Activated gamma-delta T cell treated with Interleukin-2 at 50 U/mL for 16 hours (primary cell): ENCODE measurements at places on chromosomes 3 and 15.

DNA sequence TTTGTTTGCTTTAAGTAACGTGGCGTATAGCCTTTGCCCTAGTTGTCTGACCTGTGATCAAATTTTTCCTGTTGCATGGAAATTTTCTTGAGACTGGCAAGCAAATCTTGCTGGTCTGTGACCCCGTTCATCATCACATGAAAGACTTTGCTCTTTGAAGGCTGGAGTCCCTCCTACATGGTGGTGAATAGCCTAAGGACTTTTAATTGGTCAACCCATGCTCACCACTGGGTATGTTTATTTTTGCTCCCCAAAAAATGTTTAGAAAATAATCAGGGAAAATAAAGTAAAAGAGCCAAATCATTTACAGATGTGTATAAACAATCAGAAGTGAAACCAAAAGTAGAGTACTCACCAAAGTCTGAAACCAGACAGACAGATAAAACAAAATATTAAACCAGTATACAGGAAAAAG is 1075.3 kb upstream of the ALCAM start:
- no peak for DNase-seq

GRCh38 chr3:30495172-30496065 is 111.0 kb upstream of the TGFBR2 start:
- DNase-seq: no peak

- no peak for DNase-seq
Observed at GRCh38 chr3:43616034-43616433, 5.8 kb downstream of the ANO10 start.

- DNase-seq: no peak
Observed at GRCh38 chr3:126378341-126378751, 16.4 kb upstream of the CFAP100 start.

- DNase-seq: no peak
Observed at GRCh38 chr3:171190668-171191067, 164.1 kb upstream of the SLC2A2 start.

- no peak for DNase-seq
Observed at GRCh38 chr15:98530570-98530969, 117.8 kb upstream of the IGF1R start.

- DNase-seq: no peak
Observed at GRCh38 chr15:66838202-66838601, 136.2 kb downstream of the SMAD6 start.

DNA sequence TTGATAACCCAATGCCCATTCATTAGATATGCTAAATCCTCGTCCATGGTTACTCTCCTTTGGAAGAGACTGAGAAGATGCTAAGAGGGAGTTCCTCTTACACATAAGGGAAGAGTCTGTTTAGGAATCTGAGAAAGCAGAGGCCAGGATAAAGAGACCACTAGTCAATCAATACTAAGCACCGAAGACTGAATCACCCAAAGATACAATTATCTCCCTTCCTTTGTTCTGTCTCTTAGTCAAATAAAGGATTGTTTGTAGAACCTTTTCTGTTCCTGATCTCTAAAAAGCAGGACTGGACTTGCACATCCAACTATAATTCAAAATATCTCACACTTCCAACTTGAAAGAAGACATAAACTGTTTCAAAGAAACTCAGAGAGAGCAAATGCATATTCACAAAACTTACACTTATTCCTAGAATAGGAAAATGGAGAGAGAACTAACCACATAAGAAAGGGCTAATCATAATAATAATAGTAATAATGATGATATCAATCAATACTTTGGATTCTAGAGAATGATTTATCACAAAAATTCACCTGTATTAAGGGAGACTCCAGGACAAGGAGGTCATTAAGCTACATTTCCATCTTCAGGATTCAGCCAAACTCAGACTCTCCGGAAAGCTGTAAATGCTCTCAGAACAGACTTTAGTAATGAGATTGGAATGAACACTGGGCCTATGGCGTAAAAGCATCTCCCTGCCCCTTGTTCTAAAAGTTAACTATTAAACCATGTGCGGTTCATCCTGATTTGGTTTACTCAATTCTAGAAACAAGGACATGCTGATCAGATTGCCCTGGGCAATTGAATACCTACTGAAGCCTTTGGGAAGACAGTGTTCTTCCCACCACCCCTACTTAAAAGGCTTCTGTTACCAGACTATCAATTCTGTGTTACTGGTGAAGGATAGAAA is 401.5 kb downstream of the ZBTB20 start:
- DNase-seq: no peak

DNA sequence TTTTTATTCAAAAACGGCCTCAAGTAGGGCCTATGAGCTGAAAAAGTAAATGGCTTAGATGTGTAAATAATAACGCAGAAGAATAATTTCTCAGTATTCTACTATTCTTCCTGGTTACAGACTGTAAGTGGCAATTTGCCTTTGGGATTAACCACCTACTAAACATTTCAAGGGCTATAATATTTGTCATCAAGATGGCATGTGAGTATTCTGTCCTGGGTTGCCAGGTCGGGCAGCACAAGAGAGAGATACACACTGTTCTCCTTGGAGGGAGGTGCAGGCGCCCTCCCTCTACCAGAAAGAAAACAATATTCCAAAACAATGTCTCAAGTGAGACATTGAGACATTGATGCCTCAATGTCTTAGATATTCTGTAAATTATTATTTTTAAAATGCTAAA is 278.4 kb downstream of the OCA2 start:
- no peak for DNase-seq

- peak; percentile 24 for DNase-seq
Observed at GRCh38 chr3:194255252-194256039, 95.7 kb downstream of the CPN2 start.

- no peak for DNase-seq
Observed at GRCh38 chr15:60255390-60255789, 142.4 kb downstream of the ANXA2 start.

DNA sequence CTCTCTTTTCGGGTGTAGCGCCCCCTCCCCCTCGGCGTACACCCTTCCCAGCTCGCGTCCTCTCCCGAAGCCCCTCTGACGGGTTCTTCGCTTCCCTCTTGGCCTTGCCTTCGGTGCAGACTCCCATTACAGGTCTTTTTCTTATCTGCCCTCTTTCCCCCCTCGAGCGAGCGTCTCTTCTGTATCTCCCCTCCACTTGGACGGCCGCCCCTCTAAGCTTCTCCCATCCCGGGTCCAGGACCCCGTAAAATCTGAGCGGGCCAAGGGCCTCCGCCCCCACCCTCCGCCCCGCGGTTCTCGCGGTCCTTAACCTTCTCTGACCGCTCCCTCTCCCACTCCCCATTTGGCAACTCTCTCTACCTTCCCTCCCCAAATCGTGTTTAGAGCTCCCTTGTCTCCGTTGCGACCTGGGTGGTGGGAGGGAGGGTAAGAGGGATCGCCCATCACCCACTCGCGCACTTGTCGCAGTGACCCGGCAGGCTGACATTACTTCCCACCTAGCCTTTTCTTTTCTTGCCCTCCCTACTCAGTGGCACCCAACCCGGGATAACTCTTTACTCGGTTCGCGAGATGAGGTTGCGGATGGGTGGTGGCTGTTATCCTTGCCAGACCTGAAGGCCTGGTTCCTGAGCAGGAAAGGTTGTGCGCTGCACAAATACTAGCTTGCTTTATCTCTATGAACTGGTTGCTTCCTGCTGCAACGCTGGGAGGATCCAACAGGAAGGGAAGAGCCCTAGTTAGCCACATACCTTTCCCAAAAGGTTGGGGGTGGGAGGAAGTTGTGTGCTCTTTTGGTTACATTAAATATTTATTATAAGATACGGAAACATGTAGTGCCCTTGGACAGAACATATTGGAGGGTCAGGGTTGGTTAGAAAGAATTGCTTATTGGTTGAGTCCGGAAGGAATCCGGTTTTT is 922 bp downstream of the RAB11A start:
- DNase-seq: peak; percentile 22

GRCh38 chr3:11047500-11047899 is 55.0 kb downstream of the SLC6A1 start:
- DNase-seq: no peak

DNA sequence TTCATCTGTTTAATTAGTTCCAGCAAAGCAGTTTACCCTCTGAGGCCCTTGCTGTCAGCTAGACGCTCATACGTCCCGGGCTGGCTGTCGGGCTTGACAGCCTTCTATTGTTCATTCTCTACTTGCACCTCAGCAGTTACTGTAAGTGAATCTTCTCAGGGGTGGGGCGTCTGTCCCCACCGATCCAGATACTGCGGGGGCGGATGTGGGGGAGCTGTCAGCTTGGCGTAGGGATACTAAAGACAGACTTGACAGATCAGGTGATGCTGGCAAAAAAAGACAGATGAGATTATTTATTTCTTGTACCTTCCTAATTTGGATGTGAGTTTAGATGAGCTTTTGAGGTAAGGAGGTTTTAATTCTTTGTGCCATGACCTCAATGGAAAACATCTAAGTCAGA is 315.3 kb downstream of the NR2F2 start:
- DNase-seq: no peak

DNA sequence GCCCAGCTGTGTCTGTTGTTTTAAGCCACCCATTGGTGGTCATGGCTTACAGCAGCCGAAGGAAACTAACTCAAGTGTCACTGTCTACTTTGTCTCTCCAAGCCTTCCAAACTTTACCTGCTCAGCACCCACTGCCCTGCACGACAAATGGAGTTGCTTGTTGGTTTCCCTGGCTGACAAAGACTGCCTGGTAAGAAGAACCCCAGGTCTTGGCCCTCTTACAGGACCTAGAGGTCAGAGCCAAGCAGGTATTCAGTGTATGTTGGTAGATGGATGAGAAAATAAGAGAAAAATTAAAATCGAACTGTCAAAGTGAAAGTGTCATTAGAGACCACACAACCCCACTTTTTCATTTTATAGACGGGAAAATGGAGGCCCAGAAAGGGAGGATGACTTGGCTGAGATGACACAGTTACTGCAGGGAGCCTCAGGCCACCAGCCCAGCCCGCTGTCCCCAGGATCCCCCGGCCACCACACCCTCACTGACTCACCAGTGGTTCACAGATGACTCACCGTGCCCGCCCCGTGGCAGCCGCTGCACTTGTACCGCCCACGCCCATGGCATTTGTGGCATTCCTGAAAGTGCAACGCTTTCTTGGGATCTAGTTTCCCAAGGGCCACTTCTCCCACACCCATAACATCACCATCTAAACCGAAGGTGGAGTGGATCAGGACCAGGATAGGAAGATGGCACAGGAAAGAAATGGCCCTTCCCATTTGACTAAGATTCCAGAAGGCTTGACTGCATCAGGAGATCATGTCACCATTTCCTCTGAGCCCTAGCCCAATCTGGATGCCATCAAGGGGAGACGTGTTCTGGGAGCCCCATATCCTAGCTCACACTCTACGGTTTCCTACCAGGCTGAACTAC is 15.2 kb downstream of the SSUH2 start:
- no peak for DNase-seq

DNA sequence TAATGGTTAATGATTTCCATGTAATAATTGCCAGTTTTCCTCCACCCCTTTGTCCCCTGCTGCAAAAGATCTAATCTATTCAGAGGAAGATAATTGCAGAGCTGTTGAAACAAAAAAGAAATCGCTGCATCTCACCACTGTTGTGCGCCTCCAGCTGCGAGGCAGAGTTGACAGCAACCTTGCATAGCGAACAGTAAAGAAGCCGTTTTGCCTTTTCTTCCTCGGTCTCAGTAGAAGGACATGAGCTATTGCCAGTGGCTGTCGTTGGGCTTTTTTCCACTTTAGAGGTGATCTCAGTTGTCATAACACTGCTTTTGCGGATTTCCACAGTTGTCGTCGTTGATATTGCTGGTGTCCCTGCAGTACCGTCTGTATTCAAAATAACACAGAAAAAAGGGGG is 314.2 kb downstream of the ZNF385D start:
- no peak for DNase-seq

DNA sequence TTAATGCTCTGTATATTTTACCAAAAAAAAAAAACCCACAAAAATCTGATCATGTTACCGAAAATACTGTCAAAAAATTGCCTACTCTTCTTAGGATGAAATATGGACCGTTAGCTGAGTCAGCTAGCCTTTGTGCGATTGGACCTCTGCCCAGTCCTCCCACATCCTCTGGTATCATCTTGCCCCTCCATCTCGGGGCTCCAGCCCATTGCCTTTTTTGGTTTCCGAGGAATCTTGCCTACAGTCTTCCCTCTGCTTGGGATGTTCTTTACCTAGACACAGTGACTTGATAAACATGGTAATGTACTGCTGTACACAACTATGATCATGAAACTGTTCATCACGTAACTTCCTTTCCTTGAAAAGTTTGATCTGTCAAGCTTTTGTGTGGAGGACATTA is 371.4 kb downstream of the SV2B start:
- no peak for DNase-seq

DNA sequence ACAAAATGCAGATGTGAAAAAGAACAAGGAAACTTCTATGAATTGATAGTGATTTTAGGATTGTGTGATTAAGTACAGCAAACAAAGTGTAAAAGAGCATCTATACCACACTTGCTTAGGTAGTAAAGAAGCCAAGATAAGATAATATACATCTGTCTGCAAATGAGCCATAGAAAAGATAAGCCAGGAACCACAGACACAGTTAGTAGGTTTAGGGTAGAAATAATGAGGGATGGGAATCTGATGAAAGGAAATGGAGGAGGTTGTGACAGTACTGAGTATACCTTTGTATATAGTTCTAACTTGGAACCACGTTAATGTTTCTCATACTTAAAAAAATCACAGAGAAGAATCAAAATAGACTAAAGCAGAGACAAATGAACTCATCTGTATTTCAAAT is 54.0 kb downstream of the TCF12 start:
- no peak for DNase-seq

- DNase-seq: no peak
Observed at GRCh38 chr3:111069974-111070771, 1.4 kb upstream of the NECTIN3 start.

DNA sequence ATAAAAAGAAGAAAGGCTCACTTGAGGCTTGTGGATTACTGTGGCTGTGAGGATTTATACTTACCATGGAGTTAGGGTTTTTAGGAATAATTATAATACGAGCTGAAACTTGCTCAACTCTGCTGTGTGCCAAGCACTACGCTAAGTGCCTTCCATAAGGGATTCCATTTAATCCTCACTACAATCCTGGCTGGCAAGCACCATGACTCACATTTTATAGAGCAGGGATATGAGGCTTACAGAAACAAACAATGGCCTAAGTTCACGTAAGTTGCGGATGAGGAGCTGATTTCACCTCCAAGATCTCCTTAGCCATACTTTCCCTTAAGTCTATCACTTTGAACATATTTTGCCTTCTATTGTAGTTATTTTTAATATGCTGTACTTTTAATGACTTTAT is 43.9 kb upstream of the ARL8B start:
- no peak for DNase-seq

GRCh38 chr3:133547432-133548041 is 25.9 kb upstream of the CDV3 start:
- no peak for DNase-seq

- no peak for DNase-seq
Observed at GRCh38 chr3:100871306-100871705, 121.9 kb downstream of the ABI3BP start.

DNA sequence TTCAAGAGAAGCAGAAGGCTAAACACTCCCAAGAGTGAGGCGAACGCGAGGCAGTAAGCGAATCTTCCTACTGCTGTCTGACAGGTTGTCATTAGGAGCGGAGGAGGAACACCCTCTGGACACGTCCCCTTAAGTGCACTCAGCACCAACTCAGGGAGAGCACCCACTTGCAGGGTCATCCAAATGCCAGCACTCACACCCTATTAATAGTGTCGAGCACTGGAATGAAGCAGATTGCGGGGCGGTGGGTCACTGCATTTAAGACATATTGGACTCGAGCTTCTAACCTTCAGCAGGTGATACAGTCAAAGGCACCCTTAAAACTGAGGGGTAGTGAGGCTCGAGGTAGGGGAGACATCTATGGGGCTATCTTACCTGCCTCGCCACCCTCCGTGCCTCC is 28.7 kb downstream of the SH3BP5 start:
- DNase-seq: no peak
